Cardiac muscle cell (in vitro differentiated cells and primary cell): ENCODE measurements at places on chromosomes 16 and 17. TPM values are rescaled to one million over a fixed set of nuclear protein-coding genes. Genes with fewer than 3 reads are reported as not detected.

- DNase-seq: no peak
Observed at GRCh38 chr16:56279132-56279531, 87.8 kb downstream of the GNAO1 start.

GRCh38 chr16:75461575-75461974 is 2.9 kb downstream of the TMEM170A start:
- DNase-seq: no peak

DNA sequence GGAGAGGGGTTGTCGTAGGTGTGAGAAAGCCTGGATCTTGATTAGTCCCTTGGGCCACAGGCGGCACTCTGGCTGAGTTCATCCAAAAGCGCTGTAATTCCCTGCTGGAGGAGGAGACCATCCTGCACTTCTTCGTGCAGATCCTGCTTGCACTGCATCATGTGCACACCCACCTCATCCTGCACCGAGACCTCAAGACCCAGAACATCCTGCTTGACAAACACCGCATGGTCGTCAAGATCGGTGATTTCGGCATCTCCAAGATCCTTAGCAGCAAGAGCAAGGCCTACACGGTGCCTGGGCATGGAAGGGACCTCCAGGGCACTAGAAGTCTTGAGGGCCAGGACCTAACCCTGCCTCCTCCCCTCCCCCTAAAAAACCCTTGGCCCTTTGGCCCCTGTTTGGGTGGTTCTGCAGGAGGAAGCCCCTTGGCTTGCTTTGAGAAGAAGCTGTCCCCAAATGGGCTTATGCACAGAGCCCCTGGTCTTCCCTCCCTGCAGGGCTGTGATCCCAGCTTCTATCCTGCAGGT is 6.2 kb downstream of the NEK8 start:
- no peak for DNase-seq

- no peak for DNase-seq
Observed at GRCh38 chr17:17455173-17455572, 21.6 kb upstream of the MED9 start.

GRCh38 chr17:37671824-37672547 is 28.7 kb upstream of the DDX52 start:
- no peak for DNase-seq

DNA sequence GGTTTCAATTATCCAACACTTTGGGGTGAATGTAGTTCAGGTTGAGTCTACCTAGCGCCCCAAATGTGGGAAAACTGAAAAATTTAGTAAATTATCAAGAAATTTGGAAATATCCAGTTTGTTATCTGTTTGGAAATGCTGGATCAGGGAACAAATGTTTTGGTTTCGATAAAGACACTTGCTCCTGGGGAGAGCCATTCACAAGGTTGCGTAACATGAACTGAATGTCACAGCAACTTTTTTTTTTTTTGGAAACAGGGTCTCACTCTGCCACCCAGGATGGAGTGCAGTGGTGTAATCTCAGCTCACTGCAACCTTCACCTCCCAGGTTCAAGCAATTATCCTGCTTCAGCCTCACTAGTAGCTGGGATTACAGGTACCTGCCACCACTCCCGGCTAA is 286.4 kb downstream of the GRIN2A start:
- no peak for DNase-seq

GRCh38 chr16:14026572-14027285 is 44.4 kb upstream of the MRTFB start:
- DNase-seq: no peak

GRCh38 chr17:40121181-40122135 is at the start of gene MSL1:
TSS of gene MSL1 (plus strand) at chr17:40121971. CDS start at chr17:40122613, 642 bp downstream.
- DNase-seq: peak; percentile 88

DNA sequence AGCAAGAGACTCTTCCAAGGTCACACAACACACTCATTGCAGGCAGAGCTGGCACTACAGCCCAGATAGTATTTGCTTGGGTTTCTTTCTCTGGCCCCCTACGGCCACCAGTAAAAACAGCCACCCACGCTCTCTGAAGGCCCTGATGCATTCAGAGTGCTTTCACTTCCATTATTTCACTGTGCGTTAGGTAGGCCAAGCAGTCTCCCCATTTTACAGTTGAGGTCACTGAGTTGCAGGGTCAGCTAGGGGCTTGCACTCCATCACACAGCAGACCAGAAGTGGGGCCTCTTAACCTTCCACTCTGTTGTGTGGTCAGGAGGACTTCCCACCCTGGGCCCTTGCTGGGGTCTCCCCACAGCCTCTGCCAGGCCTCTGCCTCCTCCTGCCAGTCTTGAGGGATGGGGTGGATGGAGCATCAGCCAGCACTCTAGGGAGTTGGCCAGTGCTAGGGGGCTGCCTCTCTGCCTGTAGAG is 2.5 kb downstream of the TBX21 start:
- no peak for DNase-seq

GRCh38 chr17:76026714-76027158 is 370 bp downstream of the EVPL start:
- DNase-seq: no peak

GRCh38 chr17:13544765-13545164 is 57.0 kb downstream of the HS3ST3A1 start:
- DNase-seq: no peak

- DNase-seq: no peak
Observed at GRCh38 chr16:11752856-11753255, 10.2 kb upstream of the TXNDC11 start.

GRCh38 chr16:19829844-19830692 is 54.6 kb downstream of the GPRC5B start:
- no peak for DNase-seq

DNA sequence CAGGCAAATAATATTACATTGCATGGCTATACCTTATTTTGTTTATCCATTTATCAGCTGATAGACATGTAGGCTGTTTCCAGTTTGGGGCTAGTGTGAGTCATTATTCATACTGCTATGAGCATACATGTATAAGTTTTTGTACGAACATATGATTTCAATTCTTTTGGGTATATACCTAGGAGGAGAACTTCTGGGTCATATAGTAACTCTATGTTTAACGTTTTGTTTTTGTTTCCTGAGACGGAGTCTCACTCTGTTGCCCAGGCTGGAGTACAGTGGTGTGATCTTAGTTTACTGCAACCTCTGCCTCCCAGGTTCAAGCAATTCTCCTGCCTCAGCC is 2.4 kb upstream of the ITGAL start:
- no peak for DNase-seq

- no peak for DNase-seq
Observed at GRCh38 chr16:48029768-48030167, 126.0 kb downstream of the ABCC12 start.

GRCh38 chr16:66408163-66409048 is 18.7 kb upstream of the BEAN1 start:
- peak; percentile 85 for DNase-seq

GRCh38 chr17:43367737-43368242 is 31.0 kb upstream of the ARL4D start:
- DNase-seq: peak; percentile 94

DNA sequence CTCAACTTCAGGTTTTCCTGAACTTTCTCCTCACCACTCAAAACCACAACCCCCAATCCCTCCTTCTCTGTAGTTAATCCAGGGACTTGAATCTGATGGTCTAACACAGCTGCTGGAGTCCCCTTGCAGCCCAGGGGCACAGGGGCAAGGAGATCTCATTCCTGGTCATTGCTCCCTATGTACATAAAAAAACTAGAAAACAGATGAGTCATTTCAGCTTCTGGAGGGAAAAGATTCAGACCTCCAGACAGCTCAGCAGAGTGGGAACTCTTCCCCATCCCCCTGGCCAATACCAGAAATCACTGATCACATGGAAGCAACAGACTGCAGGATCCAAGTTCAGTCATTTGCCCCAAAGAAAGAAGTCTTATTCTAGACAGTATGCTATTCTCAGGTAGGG is 62.1 kb downstream of the DYNLRB2 start:
- no peak for DNase-seq

GRCh38 chr16:48047720-48048119 is 108.1 kb downstream of the ABCC12 start:
- DNase-seq: no peak

The TPPP3 gene
- 2.5 and 4.6 TPM in 2 replicates for total RNA-seq

The SIRT7 gene
- 10.4 and 26.7 TPM in 2 replicates for total RNA-seq

The PROCA1 gene
- total RNA-seq: 19.4 and 44.8 TPM in 2 replicates

The CLEC3A gene
- total RNA-seq: not detected in 2 replicates

The KRTAP1-5 gene
- total RNA-seq: not detected in 2 replicates

The C17orf113 gene
- total RNA-seq: 6.2 and 7.6 TPM in 2 replicates
